ENCODE measurements at places on chromosomes 16 and 17.
A peak's percentile ranks its signal among the peaks of the same experiment; 100 is the strongest.

DNA sequence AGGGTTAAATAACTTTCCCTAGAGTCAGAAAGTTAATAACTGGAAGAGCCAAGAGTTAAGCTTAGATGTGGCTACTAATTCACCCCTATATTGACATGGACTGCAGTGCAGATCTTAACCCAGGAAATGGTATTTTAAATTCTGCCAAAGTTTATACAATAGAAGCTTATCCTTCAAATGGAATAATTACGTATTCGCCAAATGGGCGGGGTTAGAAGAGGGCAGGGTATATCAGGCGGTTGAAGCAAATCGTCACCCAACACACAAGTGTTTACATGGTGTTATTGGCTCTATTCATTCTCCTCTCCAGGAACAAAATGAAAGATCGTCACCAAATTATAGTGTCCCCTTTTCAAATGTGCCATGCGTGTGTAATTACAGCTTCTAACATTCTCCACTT, 182.7 kb downstream of the PRKCB start:
- no peak for DNase-seq

GRCh38 chr17:13067629-13068303, 49.9 kb upstream of the ELAC2 start:
- DNase-seq: no peak

- DNase-seq: peak; percentile 93
These were observed 28.3 kb downstream of the TTC19 start for GRCh38 chr17:16027708-16028584.

- DNase-seq: no peak
These were observed 6.1 kb downstream of the DNAI2 start for GRCh38 chr17:74280093-74280513.

DNA sequence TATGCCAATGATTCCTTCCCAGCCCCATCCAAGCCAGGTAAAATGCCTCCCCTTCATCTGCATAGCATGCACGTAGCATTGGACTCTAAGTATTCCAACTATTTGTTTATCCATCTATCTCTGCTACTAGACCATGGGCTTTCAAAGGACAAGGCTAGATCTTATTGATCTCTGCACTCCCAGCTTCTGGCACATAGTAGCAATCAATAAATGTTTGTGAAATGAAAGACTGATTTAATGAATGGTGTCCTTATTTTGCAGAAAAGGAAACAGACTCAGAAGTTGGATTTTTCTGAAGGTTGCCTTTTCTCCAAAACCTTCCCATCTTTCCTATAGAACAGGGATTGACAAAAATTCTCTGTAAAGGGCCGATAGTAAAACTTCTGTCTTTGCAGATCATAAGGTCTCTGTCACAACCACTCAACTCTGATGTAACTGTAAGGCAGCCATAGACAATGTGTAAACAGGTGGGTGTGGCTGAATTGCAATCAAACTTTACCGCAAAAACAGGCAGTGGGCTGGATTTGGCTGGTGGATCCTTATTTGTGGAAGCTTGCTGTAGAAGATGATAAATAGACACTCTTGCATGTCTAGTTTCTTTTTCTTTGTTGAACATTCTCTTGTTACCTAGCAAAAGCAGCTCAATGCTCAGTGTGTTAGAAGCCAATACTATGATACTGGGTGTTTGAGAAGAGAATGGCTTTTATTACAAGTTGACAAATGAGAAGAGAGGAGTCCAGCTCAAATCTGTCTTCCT, 7.6 kb upstream of the CMTR2 start:
- no peak for DNase-seq

DNA sequence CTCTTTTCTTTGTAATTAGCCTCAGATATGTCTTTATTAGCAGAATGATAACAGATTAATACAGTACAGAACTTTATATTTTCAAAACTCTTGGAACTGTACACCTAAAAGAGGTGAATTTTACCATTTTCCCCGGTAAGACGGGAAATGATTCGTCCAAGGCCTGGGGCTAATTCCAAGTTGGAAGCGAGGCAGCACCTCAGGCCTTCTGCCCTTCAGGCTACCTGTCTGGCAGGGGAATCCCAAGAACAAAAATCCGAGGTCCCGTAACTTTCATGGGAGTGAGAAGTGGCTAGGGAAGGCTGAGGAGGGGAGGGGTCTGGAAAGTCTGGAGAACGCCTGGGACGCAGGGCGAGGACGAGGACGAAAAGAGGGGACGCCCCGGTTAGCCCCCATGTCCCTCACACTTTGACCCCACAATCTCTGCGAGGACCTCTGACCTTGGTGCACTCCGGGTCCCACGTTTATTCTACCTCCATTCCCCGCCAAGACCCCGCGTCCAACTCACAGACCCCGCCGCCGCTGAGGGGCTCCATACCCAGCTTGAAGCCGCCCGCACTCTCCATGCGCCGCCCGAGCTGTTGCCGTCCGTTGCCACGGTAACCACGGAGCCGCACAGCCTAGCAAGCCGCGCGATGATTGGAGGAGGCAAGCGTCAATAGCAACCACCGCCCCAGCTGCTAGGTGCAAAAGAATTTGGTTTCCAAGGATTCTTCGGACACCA, at the start of gene HYDIN:
Gene HYDIN, minus strand, starts transcription at position 601 of the 724 bp plus-strand sequence. CDS start 43,827 bp downstream, outside the sequence.
- DNase-seq: peak; percentile 4

DNA sequence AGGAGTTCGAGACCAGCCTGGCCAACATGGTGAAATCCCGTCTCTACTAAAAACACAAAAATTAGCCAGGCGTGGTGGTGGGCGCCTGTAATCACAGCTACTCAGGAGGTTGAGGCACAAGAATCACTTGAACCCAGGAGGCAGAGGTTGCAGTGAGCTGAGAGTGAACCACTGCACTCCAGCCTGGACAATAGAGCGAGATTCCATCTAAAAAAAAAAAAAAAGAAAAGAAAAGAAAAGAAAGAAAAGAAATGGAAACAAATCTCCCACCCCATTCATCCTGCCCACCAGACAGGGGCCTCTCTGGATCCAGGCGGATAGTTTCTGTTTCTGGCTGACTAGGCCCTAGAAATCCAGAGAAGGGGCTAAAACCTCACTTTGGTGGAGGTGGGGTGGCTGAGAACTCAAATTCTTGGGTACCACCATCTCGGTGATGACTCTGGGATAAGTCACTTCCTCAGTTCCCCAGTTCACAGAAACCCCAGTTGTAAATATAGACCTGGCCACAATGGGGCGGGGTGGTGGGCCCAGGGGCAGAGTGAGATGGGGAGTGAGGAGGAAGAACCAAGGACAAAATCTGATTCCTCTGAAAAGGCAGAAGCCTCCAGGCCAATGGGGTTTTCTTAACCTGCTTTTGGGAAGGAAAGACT, 22.2 kb downstream of the SOCS1 start:
- no peak for DNase-seq

- no peak for DNase-seq
These were observed 7.1 kb upstream of the RAB40C start for GRCh38 chr16:582614-583331.

- DNase-seq: no peak
These were observed 401.3 kb downstream of the WWOX start for GRCh38 chr16:78500659-78501270.

GRCh38 chr17:48024149-48025039, 13.2 kb downstream of the COPZ2 start:
- DNase-seq: peak; percentile 77

Measured in fibroblast of the aortic adventitia (primary cell).